ENCODE measurements at places on chromosomes 4 and X. TPM values are rescaled to one million over a fixed set of nuclear protein-coding genes. Genes with fewer than 3 reads are reported as not detected.

DNA sequence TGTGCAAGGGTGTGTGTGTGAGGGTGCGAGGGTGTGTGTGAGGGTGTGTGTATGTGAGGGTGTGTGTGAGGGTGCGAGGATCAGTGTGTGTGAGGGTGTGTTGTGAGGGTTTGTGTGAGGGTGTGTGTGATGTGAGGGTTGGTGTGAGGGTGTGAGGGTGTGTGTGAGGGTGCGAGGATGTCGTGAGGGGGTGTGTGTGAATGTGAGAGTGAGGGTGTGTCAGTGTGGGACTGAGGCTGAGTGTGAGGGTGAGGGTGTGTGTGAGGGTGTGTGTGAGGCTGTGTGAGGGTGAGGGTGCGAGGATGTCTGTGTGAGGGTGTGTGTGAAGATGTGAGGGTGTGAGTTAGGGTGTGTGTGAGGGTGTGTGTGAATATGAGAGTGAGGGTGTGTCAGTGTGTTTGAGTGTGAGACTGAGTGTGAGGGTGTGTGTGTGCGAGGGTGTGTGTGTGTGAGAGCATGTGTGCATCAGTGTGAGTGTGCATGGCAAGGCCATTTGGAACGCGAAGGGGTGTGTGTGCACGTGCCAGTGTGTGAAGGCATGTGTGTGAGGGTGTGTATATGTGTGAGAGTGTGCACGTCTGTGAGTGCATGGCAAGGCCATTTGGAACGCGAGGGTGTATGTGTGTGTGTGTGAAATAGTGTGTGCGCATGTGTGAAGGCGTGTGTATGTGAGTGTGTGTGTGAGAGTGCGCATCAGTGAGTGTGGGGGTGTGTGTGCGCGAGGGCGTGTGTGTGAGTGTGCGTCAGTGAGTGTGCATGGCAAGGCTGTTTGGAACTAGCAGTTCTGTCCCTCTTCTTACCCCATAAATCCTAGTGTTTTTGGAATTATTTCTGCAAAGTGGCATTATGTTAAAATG lies 69.8 kb downstream of the RGS12 start:
- no peak for DNase-seq

DNA sequence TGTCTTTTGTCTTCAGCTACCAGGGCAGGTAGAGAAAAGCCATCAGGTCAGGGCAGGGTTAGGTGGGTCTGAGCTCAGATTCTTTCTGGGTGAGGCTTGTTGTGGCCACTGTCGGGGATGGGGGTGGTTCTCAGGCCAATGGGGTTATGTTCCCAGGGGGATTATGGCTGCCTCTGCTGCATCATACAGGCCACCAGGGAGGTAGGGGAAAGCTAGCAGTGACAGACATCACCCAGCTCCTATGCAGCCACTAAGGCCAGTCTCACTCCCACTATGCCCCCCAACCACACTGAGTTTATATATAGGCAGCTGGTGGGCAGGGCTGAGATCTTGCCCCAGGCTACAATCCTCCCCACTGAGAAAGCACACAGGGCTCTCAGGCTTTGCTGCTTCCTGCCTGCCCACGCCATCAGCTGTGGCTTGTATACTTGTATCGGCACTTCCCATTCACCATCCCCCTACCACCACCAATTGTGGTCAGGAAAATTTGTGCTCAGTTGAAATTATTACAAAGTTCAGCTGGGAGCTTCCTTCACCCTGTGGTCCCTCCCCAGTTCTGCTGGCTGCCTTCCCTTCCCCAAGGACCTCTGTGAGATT lies 72.6 kb upstream of the PTPN13 start:
- no peak for DNase-seq

DNA sequence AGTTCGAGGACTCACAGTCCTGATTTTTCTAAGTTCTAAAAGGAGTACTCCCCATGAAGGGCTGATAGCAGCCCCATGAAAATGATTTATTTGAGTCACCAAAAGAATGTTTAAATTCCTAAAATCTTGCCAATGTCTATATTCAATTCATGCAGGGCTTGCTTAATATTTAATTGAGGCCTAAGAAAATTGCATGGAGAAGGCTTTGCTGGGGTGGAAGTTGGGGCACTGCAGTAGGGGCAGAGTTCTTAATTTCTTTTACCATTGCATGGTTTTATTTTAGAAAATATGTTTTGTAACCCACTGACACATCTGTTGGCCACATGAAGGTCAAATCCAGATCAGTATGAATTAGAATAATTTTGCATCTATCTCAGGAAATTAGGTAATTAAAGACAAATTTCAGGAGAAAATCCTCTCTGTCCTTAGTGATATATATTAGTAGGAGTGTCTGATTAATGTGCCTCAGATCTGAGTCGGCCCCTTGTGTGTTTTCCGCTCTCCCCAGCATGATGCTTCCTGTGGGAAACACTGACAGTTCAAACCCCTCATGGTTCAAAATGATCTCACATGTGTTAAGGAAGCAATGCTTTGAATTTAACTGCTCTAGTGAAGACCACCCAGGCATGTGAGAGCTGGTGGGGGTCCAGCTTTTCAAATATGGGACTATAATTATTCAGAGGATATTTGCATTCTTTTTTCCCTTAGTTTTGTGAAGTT lies 54.0 kb upstream of the EGFL6 start:
- no peak for DNase-seq

SYN1 gene
- total RNA-seq: 12.1 TPM

- no peak for DNase-seq
Observed at GRCh38 chr4:180805101-180805500, 1438.1 kb upstream of the TENM3 start.

- DNase-seq: no peak
Observed at GRCh38 chrX:63441717-63442116, 90.6 kb upstream of the SPIN4 start.

DNA sequence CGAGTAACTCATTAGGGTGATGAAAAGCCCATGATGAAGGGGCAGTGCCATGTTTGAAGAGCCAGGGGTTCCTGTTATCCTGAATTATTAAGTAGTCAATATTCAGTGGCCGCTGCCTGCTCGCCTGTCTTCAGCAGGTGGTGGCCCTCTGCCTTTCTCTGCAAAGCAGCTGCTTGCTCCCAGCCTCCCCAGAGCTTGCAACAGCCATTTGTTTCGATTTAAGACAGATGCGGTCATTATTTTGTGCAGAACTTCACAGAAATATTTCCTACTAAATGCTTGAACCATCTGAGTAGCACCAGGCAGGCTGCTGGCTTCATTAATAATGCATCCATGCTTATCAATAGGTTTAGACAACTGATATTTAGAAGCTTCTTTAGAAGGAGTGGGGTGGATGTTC lies 104.3 kb upstream of the TTC29 start:
- no peak for DNase-seq

- DNase-seq: no peak
Observed at GRCh38 chr4:67659065-67659464, 41.9 kb downstream of the UBA6 start.

- no peak for DNase-seq
Observed at GRCh38 chr4:76974150-76974549, 24.6 kb downstream of the SEPTIN11 start.

DNA sequence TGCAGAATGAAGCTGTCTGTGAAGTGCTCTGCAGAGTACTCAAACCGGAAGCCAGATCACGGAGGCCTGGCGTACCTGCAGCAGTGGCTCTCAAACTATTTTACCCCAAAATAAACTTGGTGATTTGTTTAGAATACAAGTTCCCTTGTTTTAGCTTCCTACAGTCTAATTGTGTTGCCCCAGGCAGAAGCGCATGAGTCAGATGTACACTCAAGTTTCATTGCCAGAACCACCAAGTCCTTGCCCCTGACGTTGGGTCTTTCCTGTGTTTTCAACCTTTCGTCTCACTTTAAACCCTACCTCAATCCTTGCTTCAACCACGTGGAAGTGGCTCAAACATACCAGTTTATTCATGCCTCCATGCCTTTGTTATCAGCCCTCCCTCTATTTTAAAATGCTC lies 66.2 kb upstream of the SLC7A11 start:
- no peak for DNase-seq

- no peak for DNase-seq
Observed at GRCh38 chrX:21853578-21853977, 2.2 kb upstream of the YY2 start.

DNA sequence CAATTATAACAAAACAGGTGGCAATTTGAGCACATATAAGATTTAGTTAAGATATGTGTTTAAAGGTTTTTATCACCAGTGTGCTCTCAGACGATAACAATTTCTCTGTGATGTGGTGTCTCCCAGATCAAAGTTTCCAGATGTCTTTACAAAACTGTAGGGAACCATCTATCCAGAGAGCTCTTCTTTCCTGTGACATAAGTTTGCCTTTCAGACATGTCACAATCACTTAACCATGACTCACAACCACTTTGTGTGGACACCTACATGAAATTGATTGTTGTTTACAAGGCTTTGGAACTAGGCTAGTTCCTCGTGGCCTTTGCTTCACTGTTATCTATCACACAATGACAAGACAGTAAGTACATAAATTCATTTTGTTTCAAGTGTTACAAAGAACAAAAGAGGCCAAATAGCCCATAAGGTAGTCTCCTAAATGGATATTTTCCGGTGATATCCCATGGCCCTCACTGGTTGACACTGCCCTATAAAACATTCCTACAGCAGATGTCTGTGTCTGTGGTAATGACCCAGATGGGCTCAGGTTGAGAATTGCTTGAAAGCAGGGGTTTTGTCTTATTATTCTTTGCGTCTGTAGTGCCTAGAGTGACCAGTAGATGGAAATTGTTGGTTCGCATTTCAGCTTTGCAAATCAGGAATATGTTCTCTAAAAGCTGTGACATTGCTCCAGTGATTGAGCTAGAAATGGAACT lies 297.8 kb upstream of the FAM241A start:
- DNase-seq: no peak

GRCh38 chr4:7362341-7362740 lies 72.4 kb downstream of the PSAPL1 start:
- DNase-seq: no peak

TLR6 gene
- 1.2 TPM for total RNA-seq

COL4A6 gene
- 6.1 TPM for total RNA-seq

DNA sequence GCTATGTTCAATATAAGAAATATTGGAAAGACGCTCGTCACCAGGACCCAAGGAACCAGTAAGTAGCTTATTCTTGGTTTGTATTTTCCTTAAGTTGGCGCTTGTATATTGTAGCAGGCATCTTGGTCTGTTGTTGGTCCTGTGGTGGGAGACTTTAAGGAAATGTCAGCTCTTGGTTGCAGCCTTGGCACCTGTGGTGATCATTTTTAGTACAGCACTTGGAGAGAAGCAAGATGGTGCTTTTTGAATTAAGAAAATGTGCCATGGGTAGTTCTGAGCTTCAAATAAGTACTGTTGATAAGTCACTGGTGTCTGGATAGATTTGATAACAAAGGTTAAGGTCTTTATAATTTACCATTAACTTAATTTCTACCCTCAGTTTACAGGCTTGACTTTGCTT lies 1.1 kb downstream of the RPS3A start:
- no peak for DNase-seq

CTAG1B gene
- total RNA-seq: not detected

RAB41 gene
- not detected for total RNA-seq

GRCh38 chr4:85774489-85774888 lies 299.5 kb downstream of the ARHGAP24 start:
- DNase-seq: no peak

GRCh38 chr4:86855572-86855971 lies 6.4 kb upstream of the SLC10A6 start:
- no peak for DNase-seq

DNA sequence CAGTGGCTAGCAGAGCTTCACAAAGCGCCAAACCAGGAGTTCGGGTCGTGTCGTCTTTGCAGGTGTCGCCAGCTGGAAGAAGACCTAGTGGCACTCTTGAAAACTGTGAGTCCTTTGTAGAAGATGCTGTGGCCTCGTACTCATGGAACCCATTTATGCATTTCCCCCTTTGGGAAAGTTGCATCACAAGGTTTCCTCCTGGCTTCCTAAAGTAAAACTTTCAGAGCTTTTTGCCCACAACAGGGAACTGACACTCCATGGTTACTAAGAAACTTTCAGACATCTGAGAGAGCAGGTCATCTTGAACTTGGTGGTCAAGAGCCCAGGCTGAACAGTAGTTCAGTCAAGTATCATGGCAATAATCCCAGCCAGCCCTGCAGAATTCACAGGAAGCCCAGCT lies 15.9 kb upstream of the NOCT start:
- no peak for DNase-seq
